ENCODE measurements at places on chromosomes 2 and 18.

DNA sequence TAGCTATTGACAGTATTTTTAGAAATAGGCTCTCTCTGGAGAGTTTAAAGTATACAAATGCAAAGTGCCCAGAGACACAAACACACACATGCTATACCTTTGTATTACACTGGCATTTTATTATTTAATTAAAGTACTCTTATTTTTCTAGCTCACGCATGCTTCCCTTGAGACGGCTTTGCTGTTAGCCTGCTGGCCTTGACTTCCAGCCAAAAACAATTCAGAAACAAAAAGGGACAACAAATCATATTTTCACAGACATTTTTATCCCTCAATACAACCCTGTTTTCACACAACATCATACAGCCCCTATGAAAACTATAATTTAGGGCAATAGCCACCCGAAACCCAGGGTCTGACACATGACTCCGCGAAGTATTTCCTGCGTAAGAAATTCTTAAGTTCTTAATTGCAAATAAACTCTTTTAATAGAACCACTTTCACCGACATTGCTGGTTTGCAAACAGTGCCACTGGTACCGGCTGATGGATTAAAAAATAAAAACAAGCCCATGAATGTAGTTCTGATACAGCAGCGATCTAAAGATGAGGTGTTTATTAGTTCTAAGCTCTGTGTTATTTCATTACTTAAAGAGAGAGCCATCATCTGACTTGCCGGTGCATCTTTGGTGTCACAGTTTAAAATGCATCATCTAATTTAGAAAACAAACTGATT is 185.1 kb downstream of the TCF4 start:
- H3K4me3 ChIP-seq, result no peak overlapping the region
- H3K4me1 ChIP-seq, result peaks cover 4% of the 10 kb centered on the region
- no peaks in the 10 kb centered on the region for H3K36me3 ChIP-seq
- peak overlapping the region; percentile 78 for H3K27ac ChIP-seq
- H3K27me3 ChIP-seq, result no peaks in the 10 kb centered on the region

GRCh38 chr2:47452761-47453160 is 49.8 kb downstream of the MSH2 start:
- H3K4me3 ChIP-seq, result no peak overlapping the region
- no peaks in the 10 kb centered on the region for H3K4me1 ChIP-seq
- H3K36me3 ChIP-seq, result no peaks in the 10 kb centered on the region
- H3K27me3 ChIP-seq, result no peaks in the 10 kb centered on the region
- H3K27ac ChIP-seq, result no peak overlapping the region

GRCh38 chr18:22348521-22349316 is 69.0 kb downstream of the CTAGE1 start:
- H3K4me3 ChIP-seq, result peak overlapping the region; percentile 60
- peak overlapping the region; percentile 100 for H3K27ac ChIP-seq
- DNase-seq, result peak; percentile 75
- no peaks in the 10 kb centered on the region for H3K36me3 ChIP-seq
- peaks cover 23% of the 10 kb centered on the region for H3K27me3 ChIP-seq

GRCh38 chr2:16664809-16665747 is 556 bp downstream of the CYRIA start:
- H3K4me3 ChIP-seq, result peak overlapping the region; percentile 60
- DNase-seq, result peak; percentile 19
- peaks cover 51% of the 10 kb centered on the region for H3K4me1 ChIP-seq
- H3K36me3 ChIP-seq, result no peaks in the 10 kb centered on the region
- peak overlapping the region; percentile 87 for H3K27ac ChIP-seq
- H3K27me3 ChIP-seq, result no peaks in the 10 kb centered on the region

- no peak overlapping the region for H3K4me3 ChIP-seq
- H3K27me3 ChIP-seq, result no peaks in the 10 kb centered on the region
- H3K36me3 ChIP-seq, result peaks cover 4% of the 10 kb centered on the region
- H3K4me1 ChIP-seq, result no peaks in the 10 kb centered on the region
These were observed 53.6 kb downstream of the STRN start for GRCh38 chr2:36912695-36913094.

DNA sequence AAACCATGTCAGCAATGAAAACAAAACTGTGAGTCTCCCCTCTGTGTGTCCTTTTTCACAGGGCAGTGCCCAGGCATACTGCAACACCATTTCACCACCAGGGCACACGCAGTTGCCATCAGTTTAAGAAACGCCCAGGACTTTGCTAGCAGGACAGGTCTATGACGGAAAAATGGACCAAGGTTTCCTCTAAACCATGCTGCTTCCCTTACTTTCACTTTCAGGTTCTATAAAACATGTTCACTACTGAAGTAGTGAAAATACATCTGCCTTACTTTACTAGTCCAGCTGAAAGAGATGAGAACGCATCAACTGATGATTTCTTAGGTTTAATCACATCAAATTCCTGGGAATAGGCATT is 110.5 kb downstream of the TCF4 start:
- H3K27me3 ChIP-seq, result no peaks in the 10 kb centered on the region
- peak overlapping the region; percentile 14 for H3K4me3 ChIP-seq
- H3K4me1 ChIP-seq, result peaks cover 25% of the 10 kb centered on the region
- H3K36me3 ChIP-seq, result no peaks in the 10 kb centered on the region
- H3K27ac ChIP-seq, result peak overlapping the region; percentile 90

DNA sequence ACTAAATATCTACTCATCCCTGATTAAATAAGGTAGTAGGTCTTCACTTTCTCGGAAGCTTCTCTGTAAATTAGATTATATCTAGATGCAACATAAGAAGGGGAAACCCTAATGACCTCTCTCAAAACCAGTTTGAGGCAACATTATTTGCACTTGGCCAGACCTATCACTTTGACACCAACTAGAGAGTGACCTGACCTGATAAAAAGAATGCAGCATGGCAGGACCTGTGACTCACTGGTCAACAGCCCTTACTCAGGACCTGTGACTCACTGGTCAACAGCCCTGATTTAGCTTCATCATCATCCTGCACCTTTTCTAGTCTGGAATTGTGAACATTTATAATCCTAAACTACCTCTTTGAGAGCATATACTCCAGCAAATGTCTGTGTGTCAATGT is 1957.7 kb upstream of the CELF4 start:
- no peak overlapping the region for H3K27ac ChIP-seq
- H3K27me3 ChIP-seq, result no peaks in the 10 kb centered on the region
- H3K4me1 ChIP-seq, result no peaks in the 10 kb centered on the region

GRCh38 chr2:9634133-9634532 is 3.3 kb upstream of the YWHAQ start:
- DNase-seq, result no peak
- no peaks in the 10 kb centered on the region for H3K27me3 ChIP-seq
- H3K27ac ChIP-seq, result no peak overlapping the region
- no peak overlapping the region for H3K4me3 ChIP-seq
- peaks cover 23% of the 10 kb centered on the region for H3K4me1 ChIP-seq

- no peak overlapping the region for H3K4me3 ChIP-seq
- peak; percentile 81 for DNase-seq
- no peaks in the 10 kb centered on the region for H3K36me3 ChIP-seq
- no peaks in the 10 kb centered on the region for H3K4me1 ChIP-seq
These were observed 22.4 kb upstream of the TOGARAM2 start for GRCh38 chr2:28958689-28959088.

- no peak for DNase-seq
- no peak overlapping the region for H3K4me3 ChIP-seq
- H3K27me3 ChIP-seq, result no peaks in the 10 kb centered on the region
- H3K27ac ChIP-seq, result no peak overlapping the region
These were observed 30.1 kb downstream of the GAREM2 start for GRCh38 chr2:26202981-26203490.

DNA sequence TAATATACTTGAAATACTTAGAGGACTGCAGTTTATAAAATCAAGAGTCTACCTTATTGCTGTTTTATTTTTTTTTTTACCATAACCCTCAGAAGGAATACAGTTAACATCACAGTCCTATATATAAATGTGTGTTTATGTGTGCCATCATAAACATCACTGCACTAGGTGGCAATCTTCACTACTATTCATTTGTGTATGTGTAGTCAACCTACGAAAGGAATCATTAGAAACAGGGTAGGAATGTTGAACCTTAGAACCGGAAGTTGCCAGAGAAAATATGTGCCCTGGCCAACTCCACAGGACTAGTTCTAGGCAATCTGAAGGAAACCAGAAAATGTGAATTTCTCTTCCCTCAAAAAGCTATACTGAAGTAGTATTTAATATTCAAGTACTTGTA is 3.4 kb downstream of the GEN1 start:
- no peak for DNase-seq
- H3K36me3 ChIP-seq, result no peaks in the 10 kb centered on the region
- no peaks in the 10 kb centered on the region for H3K4me1 ChIP-seq
- H3K4me3 ChIP-seq, result no peak overlapping the region

GRCh38 chr2:231991664-231992063 is 30.2 kb downstream of the DIS3L2 start:
- H3K27ac ChIP-seq, result no peak overlapping the region
- H3K4me3 ChIP-seq, result no peak overlapping the region
- H3K27me3 ChIP-seq, result no peaks in the 10 kb centered on the region
- H3K4me1 ChIP-seq, result no peaks in the 10 kb centered on the region
- no peak for DNase-seq

DNA sequence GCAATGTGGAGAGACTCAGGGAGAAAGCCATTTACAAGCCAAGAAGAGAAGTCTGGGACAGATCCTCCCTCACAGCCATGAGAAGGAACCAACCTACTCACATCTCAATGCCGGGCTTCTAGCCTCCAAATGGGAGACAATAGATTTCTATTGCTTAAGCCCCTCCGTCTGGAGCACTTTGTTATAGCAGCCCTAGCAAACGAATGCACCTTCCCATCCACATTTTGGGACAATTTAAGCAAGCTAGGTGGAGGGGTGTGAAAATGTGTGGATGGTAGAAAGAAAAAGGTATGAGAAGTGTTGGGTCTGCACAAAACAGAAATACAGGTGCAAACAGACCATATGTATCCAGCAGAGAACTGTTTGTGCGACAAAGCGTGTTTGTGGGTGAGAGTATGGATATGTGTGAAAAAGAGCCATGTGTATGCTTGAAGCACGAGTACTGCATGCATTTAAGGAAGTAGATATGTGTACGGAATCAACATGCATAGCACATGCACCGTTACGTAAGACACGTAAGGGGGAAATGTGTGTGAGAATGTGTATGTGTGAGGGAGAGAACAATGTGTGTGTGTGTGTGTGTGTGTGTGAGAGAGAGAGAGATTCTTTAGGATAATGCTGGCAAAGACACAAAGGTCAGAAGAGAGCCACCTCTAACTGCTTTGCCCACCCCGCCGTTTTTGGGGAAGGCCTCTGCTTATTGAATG is 13.1 kb upstream of the E2F6 start:
- peaks cover 2% of the 10 kb centered on the region for H3K27me3 ChIP-seq
- no peak overlapping the region for H3K4me3 ChIP-seq
- DNase-seq, result no peak
- no peak overlapping the region for H3K27ac ChIP-seq

- DNase-seq, result no peak
- H3K36me3 ChIP-seq, result no peaks in the 10 kb centered on the region
- H3K27ac ChIP-seq, result no peak overlapping the region
- no peaks in the 10 kb centered on the region for H3K27me3 ChIP-seq
- H3K4me3 ChIP-seq, result no peak overlapping the region
- peaks cover 10% of the 10 kb centered on the region for H3K4me1 ChIP-seq
These were observed 258.9 kb upstream of the TRIB2 start for GRCh38 chr2:12457831-12458230.

GRCh38 chr18:78192054-78192453 is 787.6 kb upstream of the SALL3 start:
- no peaks in the 10 kb centered on the region for H3K27me3 ChIP-seq
- no peak overlapping the region for H3K27ac ChIP-seq
- no peaks in the 10 kb centered on the region for H3K4me1 ChIP-seq
- peak; percentile 68 for DNase-seq
- H3K4me3 ChIP-seq, result no peak overlapping the region

- peaks cover 28% of the 10 kb centered on the region for H3K4me1 ChIP-seq
- no peaks in the 10 kb centered on the region for H3K27me3 ChIP-seq
These were observed 57.8 kb upstream of the CTAGE1 start for GRCh38 chr18:22475426-22476100.

DNA sequence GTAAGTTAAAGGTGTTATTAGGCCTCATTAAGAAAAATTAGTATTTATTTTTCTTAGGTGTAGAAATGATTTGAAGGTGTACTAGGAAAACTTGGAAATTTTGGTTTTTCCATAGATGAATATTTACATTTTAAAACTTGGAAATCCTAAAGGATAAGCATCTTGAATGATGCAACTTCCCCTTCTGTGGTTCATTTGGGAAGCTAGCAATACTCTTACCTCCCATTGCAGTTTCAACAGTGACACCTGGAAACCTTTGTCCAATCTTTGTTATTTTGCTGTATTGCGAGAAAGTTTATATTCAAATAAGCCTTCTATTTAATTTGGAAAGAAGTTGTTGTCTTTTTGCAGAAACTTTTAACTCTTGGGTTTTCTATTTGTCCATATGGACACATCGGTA is 68.5 kb downstream of the ZEB2 start:
- peaks cover 1% of the 10 kb centered on the region for H3K36me3 ChIP-seq
- DNase-seq, result no peak
- H3K4me1 ChIP-seq, result peaks cover 24% of the 10 kb centered on the region
- H3K4me3 ChIP-seq, result no peak overlapping the region
- H3K27ac ChIP-seq, result no peak overlapping the region

DNA sequence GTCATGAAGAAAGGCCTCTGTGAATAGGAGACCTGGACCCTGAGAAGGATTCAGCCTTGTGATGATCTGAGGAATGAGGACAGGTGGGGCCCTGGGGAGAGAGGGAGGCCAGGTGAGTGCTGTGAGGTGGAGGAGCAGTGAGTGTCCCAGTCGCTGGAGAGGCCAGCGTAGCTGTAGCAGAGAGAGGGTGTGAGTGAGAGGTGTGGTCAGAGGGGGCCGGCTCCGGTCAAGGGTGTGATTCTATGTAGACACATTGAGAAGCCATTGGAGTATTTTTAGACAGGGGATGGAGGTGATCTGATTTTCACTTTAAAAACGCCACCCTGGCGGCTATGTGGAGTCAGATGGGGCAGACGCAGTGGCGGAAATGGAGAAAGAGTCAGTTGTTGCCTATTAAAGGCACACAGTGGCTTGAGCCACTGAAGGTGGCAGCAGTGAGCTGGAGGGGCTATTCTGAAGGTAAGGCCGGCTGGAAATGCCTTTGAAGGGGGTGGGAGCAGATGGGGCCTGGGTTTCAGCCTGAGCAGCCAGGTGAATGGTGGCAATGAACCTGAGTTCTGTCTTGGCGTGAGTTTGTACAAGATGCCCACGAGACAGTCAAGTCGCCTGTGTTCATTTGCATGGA is 55.6 kb downstream of the GREB1 start:
- no peak for DNase-seq
- no peak overlapping the region for H3K4me3 ChIP-seq
- peaks cover 5% of the 10 kb centered on the region for H3K36me3 ChIP-seq
